Chondrocyte (in vitro differentiated cells): ENCODE measurements at places on chromosomes 1 and 21. TPM values are rescaled to one million over a fixed set of nuclear protein-coding genes. Genes with fewer than 3 reads are reported as not detected.

Gene TSSK3
- 0.90 to 2.0 TPM (median 1.7 TPM) in 3 replicates for total RNA-seq

Gene S100A2
- total RNA-seq: 15.4 to 22.2 TPM (median 18.9 TPM) in 3 replicates

DNA sequence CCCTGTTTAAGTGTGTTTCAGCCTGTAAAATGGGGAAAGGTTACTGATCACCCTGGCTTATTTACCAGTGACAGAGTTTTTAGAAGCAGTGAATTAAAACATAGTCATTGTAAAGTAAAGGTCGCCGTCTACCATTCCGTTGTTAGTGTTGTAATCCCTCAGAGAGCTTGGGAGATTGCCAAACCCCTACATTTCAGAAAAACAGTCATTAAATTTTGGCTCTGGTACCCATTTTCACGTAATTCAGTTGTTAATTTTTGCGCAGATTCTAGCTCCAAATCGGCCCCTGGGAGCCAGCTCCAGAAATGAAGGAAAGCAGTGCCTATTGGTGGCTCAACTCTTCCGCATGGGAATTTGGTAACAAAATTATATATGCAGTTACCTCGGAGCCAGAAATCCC, 127.7 kb upstream of the AJAP1 start:
- no peaks in the 10 kb centered on the region for H3K27me3 ChIP-seq
- H3K36me3 ChIP-seq: no peaks in the 10 kb centered on the region
- no peak overlapping the region for H3K4me3 ChIP-seq
- no peak overlapping the region for H3K27ac ChIP-seq
- no peaks in the 10 kb centered on the region for H3K4me1 ChIP-seq
- DNase-seq: no peak

- no peak overlapping the region for H3K4me3 ChIP-seq
- DNase-seq: no peak
- peaks cover 16% of the 10 kb centered on the region for H3K27me3 ChIP-seq
- no peaks in the 10 kb centered on the region for H3K36me3 ChIP-seq
- H3K27ac ChIP-seq: no peak overlapping the region
- no peaks in the 10 kb centered on the region for H3K4me1 ChIP-seq
Measured at GRCh38 chr1:207172321-207172720, 68.3 kb downstream of the C4BPA start.

DNA sequence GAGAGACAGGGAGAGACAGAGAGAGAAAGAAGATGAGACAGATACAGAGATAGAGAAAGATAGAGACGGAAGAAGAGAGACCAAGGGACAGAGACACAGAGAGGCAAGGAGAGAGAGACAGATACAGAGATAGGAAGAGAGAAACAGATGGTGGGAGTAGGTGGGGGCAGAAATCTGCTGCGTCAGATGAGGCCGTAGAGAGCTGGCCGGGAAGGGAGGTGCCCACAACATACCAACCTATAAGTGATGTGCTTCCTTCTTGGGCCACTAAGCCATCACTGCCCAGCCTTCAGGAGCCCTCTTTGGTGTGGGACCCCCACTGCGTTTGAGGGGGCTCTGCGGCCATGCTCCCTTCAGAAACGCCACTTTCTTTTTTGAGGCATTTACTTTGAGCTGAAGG, 307.6 kb upstream of the VAMP3 start:
- no peaks in the 10 kb centered on the region for H3K27me3 ChIP-seq
- peaks cover 9% of the 10 kb centered on the region for H3K4me1 ChIP-seq
- H3K4me3 ChIP-seq: no peak overlapping the region
- DNase-seq: no peak
- no peaks in the 10 kb centered on the region for H3K36me3 ChIP-seq
